ENCODE measurements at places on chromosomes 2 and 18.

DNA sequence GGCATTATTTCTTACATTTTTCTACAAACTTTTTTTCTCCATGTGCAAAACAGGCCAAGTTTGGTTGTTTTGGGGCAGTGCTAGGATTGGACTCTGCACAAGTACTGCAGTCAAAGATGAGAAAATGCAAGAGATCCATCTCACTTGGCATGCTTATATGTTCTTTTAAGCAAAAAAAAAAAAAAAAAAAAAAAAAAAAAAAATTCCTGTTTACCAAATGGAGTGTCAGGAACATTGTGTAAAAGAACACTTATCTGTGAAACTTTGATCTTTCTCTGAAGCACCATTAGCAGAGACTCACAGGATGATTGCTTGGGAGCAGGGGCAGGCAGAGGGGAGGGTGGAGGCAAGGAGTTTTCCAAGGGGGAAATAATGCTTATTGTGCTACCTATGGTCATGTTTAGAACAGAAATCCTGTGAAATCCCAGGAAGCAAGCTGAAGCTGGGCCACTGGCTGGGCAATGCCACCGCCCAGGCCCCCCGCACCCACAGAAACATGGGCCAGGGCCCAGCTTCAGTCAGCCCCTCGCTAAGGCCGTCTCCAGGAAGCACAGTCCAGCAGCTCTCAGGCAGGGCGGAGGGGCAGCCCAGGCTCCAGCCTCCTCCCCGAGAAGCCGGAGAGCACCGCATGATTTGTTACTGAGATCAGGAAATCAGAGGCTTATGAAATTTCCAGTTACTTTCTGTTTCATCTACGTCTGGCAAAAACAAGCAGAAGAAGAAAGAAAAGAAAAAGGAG, 229.4 kb downstream of the ZNF516 start:
- no peaks in the 10 kb centered on the region for H3K27me3 ChIP-seq
- peaks cover 37% of the 10 kb centered on the region for H3K4me1 ChIP-seq
- H3K27ac ChIP-seq, result peak overlapping the region; percentile 85
- H3K4me3 ChIP-seq, result peak overlapping the region; percentile 42

DNA sequence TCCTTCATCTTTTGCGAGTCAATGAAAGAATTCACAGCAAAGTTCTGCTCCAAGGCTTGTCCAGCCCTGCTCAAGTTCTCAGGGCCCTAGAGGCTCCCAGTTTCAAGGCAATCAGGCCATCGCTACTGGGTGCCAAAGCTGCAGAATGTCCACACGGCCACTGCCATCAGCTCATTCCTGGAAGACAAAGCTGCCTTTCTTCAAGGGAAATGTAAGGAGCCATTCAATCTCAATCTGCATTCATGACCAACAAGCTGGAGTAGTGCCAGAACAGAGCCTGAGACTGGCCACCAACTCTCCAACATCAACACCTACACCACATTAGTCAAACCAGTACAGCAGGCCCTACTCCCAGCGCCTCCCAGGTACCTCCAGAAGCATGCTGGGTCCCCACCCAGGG, 202.2 kb downstream of the TCF4 start:
- H3K27me3 ChIP-seq, result no peaks in the 10 kb centered on the region
- H3K4me3 ChIP-seq, result no peak overlapping the region
- ATAC-seq, result no peak
- no peak overlapping the region for H3K27ac ChIP-seq
- no peaks in the 10 kb centered on the region for H3K4me1 ChIP-seq
- no peaks in the 10 kb centered on the region for H3K36me3 ChIP-seq

DNA sequence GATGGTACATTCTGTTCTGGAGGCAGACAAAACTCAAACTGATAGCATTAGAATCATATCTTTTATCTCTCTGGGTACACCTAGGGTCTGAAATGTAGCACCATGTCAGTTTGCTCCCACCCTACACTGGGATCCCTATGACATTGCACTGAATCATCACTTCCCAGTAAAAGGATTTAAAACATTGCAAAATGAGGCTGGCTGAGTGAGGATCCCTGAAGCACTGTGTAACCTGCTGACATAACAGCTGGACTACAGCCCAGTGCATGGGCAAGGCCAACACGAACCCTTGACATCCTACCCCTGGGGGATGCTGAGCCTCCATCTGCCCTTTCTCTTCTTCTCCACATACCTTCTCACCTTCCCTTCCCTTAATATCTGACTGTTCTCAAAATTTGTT, 253.2 kb downstream of the TTC32 start:
- no peak overlapping the region for H3K27ac ChIP-seq
- no peak overlapping the region for H3K4me3 ChIP-seq
- no peaks in the 10 kb centered on the region for H3K27me3 ChIP-seq
- peak; percentile 85 for ATAC-seq
- no peaks in the 10 kb centered on the region for H3K4me1 ChIP-seq

DNA sequence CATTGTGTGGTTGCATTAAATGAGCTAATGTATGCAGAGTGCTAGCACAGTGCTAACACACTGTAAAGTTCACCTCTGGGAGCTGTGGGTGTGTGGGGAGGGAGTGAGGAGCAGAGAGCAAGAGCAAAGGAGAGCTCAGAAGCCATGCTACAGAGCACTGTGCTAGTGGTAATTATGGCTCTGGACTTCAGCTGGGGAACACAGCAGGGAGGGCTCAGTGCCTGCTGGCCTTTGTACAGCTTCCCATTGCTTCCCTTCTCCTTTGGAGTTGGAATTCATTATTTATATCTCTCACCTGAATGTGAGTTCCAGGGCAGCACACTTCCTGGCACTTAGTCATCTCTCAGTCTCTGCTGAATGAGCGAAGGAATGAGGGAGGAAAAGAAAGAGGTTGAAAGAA, 2.5 kb upstream of the PLA2R1 start:
- H3K27me3 ChIP-seq, result no peaks in the 10 kb centered on the region
- H3K27ac ChIP-seq, result no peak overlapping the region
- H3K4me3 ChIP-seq, result no peak overlapping the region

Data from gastroesophageal sphincter (tissue), 4 donors.